Left lung (tissue), 14 donors: ENCODE measurements at places on chromosomes 16 and 17. TPM values are rescaled to one million over a fixed set of nuclear protein-coding genes. Genes with fewer than 3 reads are reported as not detected.

The NUBP2 gene
- 40.8 TPM for polyA plus RNA-seq

The ADCY7 gene
- polyA plus RNA-seq = 31.9 TPM

The SPIRE2 gene
- 11.2 TPM for polyA plus RNA-seq

The KAT8 gene
- 59.9 TPM for polyA plus RNA-seq

The OR3A3 gene
- 0.06 TPM for polyA plus RNA-seq

The SHISA6 gene
- 0.06 TPM for polyA plus RNA-seq

The C1QL1 gene
- 2.9 TPM for polyA plus RNA-seq

The WFIKKN1 gene
- 0.30 TPM for polyA plus RNA-seq

The UNC13D gene
- polyA plus RNA-seq = 43.5 TPM

- DNase-seq = no peak
Measured at GRCh38 chr17:37698132-37698910, 46.5 kb downstream of the HNF1B start.

GRCh38 chr17:77492446-77493237, 351.9 kb downstream of the SEC14L1 start:
- DNase-seq = peak; percentile 32

- no peak for DNase-seq
Measured at GRCh38 chr17:16877099-16877498, 94.8 kb downstream of the TNFRSF13B start.

DNA sequence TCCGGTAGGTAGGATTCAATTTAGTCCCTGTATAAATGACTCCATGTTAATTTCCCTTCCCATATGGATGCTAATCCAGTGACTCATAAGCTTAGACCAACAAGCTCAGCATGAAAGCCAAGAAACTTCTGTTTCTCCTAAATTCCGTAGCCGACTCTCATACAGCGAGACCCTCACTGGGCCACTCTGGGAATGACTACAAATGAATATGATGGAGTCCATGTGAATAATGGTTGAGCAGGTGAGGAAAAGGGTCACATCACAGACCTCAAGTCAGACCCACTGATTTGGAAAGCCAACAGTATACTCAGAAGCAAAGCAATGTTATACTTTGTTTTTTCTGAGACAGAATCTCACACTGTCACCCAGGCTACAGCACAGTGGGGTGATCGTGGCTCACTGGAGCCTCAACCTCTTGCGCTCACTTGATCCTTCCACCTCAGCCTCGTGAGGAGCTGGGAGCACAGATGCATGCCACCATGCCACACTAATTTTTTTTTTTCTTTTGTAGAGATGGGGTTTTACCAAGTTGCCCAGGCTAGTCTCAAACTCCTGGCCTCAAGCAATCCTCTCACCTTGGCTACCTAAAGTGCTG, 14.6 kb downstream of the RSL1D1 start:
- DNase-seq = no peak

DNA sequence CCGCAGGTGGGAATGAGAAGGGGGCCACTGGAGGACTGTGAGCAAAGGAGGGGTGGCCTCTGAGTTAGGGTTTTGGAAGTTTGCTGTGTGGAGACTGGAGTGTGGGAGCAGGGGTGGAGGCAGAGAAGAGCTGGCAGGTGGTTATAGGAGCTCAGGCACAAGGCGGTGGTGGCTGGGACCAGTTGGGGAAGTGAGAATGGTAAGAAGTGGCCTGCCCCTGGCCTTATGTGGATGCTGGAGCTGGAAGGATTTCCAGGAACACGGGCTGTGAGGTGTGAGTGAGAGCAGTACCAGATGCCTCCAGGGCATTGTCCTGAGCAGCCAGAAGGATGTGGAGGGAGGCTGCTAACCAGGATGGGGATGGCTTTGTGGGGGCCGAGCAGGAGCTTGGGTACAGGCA, 277.2 kb downstream of the SNX29 start:
- DNase-seq = no peak

DNA sequence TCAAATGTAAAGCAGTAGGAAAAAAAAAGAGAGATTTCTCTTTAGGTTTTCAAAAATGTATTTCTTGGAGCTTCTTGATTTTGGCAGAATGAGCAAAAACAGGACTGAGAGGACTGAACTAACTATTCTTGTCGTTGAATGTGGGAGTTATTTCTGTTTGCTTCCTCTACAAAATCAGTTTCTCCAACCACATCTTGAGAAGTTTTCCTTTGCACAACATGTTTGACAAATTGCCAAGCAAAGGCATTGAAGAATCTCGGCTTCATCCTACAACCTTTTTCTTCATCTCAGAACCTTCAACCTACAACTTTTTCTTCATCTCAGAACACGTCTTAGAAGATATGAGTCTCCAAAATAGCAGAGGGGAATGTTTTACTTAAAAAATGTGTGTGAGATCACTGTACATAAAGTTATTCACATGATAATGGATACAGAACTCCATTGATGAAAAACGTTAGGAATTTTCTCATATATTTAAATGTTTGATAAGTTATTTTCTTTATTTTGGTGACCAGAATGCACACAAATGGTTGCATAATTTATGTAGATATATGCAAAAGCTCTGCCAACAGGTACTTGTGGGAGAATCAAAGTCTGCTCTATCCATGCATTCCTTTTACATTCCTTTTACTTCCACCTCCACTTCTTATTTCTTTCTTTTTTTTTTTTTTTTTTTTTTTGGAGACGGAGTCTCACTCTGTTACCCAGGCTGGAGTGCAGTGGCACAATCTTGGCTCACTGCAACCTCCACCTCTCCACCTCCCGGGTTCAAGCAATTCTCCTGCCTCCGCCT, 370.0 kb downstream of the KCNJ2 start:
- DNase-seq = no peak

DNA sequence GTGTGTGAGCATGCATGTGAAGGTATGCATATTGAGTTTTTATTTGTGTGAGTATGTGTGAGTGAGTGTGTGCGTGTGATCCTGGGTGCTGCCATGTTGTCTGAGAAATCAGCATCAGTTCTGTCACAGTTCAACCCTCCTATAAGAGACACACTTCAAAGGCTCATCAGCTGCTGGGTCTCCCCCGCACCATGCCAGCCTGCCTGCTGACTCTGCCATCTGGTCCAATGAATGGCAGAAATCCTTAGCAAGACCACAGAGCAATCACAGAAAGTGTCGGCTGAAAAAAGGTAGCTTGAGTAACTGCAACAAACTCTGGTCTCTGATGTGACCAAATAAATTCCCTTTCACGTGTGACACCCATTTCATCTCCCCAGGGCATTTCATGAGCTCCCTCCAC, 381.8 kb upstream of the MAF start:
- no peak for DNase-seq

DNA sequence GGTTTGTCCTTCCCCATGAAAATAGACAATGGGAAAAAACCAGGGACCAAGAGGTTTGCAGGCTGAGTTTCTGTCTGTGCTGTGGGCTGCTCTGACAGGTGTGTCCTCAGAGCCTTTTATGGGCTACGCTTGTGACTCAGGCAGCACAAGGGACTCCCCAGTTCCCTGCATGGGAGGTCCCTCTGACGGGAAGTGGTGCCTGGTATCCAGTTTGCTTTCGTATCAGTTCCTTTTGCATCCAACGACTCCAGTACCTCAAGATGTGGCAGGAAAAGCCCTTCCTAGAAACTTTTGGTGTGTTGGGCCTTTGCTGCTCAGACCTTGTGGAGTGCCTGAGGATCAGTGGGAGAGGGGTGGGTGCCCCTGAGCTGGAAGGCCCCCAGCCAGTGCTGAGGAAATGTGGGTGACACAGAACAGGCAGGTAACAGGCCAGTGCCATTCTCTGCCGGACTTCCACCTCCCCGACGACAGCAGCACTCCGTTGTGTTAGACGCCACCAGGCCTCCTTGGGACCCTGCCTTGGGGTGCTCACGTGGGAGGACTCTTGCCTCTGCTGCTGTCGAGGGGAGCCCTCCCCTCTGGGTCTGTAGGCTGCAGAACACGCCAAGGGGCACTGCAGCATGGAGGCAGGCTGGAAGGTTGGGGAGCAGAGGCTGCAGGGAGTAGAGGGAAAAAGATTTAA, 38.4 kb upstream of the IRF8 start:
- DNase-seq = no peak

GRCh38 chr16:29651774-29652349, 11.2 kb upstream of the SPN start:
- no peak for DNase-seq

- no peak for DNase-seq
Measured at GRCh38 chr17:30210901-30211300, 24.6 kb downstream of the SLC6A4 start.

DNA sequence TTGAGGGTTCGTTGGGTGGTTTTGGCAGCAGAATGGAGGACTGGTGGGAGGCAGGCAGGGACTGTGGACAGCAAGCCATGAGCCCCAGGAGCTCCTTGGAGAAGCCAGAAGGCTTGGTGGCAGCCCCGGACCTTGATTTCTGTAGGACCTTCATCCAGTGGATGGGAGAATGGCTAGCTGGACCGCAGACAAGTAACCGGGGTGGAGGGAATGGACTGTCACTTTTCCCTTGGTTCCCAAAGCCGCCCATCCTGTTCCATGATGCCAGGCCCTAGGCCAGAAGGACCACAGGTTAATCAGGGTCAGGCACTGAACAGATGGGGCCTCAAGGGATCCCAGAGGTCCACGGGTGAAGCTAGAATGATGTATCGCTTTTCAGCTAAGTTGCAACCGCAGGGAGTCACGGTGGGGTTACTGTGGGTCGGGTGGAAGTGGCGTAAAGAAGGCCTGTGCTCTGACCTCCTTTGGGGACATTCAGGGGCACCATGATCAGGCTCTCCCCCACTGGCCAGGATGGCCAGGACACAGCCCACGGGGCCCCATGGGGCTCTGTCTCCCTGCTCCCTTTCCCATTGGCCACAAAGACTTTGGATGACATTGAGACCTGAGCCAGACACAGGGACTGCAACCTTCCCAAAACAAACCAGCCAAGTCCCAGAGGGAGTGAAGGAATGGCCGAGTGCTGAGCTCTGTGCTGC, 66.9 kb upstream of the MRTFB start:
- DNase-seq = no peak

DNA sequence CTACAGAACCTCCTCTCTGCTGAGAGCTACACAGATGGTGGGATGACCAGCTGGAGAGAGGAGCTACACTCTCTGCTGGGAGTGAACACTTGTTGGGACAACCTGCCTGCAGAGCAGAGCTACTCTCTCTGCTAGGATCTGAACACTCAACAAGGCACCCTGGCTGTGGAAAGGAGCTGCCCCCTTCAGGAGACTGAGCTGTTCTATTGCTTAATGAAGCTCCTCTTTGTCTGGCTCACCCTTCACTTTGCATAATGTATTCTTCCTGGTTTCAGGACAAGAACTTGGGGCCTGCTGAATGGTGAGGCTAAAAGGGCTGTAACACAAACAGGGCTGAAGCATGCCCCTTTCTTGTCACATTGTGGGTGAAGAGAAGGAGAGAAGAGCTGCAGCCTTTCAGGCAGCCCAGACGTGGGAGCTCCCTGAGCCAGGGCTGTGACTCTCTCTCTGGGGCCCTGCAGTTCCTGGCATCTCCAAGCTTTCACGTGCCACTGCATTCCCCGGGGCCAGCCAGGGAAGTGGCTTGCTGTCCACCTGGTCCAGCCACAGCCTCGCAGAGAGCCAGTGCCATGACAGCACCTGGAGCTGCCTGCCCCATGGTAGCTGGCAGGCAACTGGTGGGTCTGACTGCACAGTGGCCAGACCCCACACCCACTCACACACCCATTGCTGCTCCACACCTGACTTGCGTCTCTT, 272.8 kb upstream of the KCNJ16 start:
- no peak for DNase-seq

DNA sequence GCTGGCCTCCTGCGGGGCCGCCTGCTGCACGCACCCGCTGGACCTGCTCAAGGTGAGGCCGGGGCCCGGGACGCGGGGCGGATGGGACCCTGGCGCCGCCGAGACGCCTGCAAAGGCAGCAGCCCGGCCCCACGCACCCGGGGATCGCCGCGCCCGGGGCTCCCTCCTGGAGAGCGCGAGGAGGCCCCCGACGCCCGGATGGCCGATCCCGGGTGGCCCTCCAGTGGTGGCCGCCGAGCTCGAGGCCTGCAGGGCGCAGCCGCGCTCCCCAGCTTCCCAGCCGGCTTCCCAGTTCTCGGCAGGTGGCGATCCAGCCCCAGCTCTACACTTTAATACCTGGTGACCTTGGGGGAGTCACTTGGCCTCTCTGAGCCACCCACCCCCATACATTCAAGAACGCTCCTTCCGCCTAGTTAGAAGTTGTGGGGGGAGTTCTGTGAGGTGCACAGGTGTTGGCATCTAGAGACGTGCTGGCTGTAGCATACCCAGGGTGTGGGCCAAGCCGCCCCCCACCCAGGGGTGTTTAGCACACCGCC, 452 bp downstream of the SLC25A10 start:
- no peak for DNase-seq

- DNase-seq = no peak
Measured at GRCh38 chr17:43640491-43641252, 21.1 kb downstream of the MEOX1 start.

- DNase-seq = no peak
Measured at GRCh38 chr17:50108556-50108955, 13.4 kb downstream of the PDK2 start.

GRCh38 chr16:69270395-69270794, 40.8 kb upstream of the VPS4A start:
- DNase-seq = no peak

DNA sequence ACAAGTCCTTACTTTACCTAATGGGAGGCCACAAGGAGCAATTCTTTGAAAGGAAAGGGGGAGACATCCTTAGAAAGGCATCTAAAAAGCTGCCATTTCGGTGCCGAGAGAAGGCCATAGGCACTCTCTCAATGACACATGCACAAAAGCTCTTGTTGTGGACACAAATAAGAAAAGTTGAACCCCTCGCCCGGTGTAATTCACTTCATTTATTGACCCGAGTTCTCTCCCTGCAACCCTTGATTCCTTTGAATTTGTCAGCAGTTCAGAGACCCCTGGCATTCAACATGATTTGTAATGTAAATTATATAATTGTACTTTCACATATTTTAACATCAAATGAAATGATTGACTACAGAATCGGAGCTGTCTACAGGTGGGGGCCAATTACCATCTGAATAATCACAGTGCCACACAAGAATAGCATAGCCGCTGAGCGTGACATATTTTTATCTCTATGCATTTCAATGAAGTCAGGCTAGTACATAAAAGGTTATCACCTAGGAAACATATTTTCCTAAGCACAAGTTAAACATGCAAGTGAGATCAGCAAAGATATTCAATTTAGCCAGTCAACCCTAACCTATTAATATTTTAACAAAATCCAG, 66.7 kb downstream of the IRX6 start:
- DNase-seq = no peak

DNA sequence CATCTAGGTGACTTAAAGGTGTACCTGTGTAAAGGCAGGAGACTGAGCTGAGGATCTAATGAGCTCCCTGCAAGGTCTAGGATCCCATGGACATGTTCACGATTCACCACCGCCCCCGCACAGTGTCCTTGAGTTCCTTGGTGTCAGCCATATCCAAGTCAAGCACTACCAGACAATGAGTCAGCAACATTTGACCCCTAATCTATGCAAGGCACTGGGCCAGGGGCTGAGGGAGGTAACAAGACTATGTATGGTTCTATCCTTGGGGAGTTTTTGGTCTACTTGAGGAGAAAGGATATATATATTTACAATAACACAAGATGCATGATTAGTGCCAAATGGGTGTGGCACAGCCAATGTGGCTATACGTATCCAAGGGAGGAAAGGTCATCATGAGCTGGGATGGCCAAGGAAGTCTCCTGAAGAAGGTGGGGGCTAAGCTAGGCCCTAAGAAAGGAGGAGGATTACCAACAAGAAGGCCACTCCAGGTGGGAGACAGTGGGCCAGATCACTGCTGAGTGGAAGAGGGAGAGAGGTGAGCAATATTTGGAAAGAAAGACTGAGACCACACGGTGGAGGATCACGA, 35.0 kb downstream of the ITGB3 start:
- DNase-seq = no peak

GRCh38 chr16:27404163-27404823, 2.3 kb downstream of the IL21R start:
- DNase-seq = no peak

GRCh38 chr17:56319531-56319930, 166.3 kb downstream of the ANKFN1 start:
- no peak for DNase-seq
